Vagina (tissue), 2 donors: ENCODE measurements at places on chromosomes 13 and 19.

- DNase-seq, result no peak
Measured at GRCh38 chr13:35718084-35718483, 241.6 kb upstream of the MAB21L1 start.

GRCh38 chr19:53545271-53546065 lies 7.5 kb downstream of the ZNF331 start:
- DNase-seq, result no peak

DNA sequence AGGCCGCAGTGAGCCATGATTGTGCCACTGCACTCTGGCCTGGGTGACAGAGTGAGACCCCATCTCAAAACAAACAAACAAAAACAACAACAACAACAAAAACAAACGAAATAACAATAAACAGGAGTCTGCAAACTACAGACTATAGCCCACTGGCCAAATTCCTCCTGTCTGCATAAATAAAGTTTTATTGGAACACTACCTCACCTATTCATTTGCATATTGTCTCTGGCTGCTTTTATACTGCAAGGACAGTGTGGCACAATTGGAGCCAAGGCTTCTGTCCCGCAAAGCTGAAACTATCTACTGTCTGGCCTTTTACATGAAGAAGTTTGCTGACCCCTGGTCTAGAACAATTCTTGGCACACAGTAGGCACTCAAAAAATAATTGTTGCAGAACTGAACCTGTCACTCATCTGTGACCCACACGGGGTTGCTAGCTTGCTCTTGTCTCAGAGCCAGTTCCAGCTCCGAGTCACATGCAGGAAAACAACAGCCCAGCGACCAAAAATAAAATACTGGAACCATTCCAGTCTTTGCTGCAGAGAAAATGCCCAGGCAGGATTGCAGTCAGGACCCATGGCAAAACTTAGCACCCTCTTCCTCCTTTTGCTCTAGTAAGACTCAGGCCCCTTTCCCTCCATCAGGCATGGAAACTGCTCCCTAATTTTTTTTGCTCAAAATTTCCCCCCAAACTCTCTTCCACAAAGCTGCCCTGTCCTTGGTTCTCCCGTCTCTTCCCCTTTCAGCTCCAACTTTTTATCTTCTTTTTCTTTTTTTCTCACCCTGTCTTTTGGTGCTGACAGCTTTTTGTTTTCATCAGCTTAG lies 4.8 kb upstream of the MYH14 start:
- DNase-seq, result no peak

DNA sequence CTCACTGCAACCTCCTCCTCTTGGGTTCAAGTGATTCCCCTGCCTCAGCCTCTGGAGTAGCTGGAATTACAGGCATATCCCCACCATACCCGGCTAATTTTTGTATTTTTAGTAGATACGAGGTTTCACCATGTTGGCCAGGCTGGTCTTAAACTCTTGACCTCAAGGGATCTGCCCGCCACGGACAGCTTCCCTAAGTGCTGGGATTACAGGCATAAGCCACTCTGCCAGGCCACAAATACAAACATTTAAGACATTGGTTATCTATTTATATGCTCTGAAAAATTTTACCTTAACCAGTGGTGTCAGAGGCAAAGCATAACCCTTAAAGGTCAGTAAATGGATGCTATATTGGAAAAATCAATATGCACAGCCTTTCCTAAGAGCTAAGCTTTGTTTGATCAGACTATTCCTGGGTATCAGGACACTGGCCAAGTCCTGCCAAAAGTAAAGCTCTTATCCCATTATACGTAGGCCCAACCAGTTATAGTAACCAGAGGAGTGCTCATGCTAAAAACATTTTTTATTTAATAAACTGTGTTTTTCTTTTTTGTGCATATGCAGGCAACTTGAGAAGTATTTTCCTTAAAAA lies 56.4 kb upstream of the STARD13 start:
- DNase-seq, result no peak

GRCh38 chr19:11482384-11483050 lies 1.7 kb upstream of the ELAVL3 start:
- no peak for DNase-seq

DNA sequence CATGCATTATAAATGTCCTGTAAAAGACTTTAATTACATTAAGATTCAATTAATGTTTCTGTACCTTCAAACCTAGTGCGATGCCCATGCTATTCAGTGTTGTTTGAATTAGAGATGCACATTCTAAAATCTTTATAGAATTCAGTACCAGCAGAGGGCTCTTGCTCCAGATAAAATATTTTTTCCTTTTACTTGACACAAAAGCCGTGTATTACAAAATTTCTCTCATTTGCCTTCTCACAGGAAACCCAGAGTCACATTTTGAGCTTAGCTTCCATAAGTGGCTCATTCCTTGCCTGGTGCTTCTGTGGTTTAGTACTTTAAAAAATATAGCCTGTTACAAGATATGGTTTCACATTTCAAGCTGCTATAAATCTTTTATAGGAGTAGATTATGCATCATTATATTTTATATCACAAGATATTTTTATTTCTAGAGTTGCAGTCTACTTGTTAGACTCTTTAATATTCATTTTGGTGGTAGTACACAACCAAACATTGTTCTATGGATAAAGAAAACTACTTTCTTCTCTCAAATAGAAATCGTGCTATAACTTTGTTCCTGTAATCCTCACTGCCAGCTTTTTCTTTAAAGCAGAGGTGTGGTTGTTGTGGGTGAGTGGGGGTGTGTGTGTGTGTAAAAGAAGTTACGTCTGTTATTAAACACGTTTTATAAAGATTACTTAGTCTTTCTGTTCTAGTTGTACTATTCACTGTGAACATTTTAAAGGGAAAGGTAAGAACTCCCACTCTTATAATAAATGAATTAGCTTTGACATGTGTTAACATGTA lies 101.4 kb downstream of the RNF17 start:
- DNase-seq, result no peak

GRCh38 chr19:4065430-4066175 lies 1.1 kb downstream of the ZBTB7A start:
- DNase-seq, result peak; percentile 98

- no peak for DNase-seq
Measured at GRCh38 chr13:47039106-47039505, 142.3 kb upstream of the HTR2A start.

DNA sequence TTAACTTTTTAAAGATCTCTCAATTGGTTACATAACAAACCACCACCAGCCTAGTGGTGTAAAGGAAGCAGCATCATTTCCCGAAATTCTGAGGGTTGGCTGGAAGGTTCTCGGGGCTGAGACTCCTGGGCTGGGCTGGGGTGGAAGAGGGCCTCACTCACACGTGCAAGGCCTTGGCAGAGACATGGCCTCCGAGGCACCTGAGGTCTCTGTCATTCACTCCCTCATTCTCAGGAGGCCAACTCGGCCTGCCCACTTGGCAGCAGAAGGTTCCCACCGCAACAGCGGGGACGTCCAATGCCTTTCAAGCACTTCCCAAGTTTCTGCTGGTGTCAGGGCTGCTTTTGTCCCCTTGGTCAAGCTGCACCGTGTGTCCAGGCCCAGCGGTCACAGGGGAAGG lies 18.6 kb upstream of the RASA3 start:
- no peak for DNase-seq

GRCh38 chr13:113763254-113763653 lies 4.2 kb downstream of the TMEM255B start:
- DNase-seq, result no peak

DNA sequence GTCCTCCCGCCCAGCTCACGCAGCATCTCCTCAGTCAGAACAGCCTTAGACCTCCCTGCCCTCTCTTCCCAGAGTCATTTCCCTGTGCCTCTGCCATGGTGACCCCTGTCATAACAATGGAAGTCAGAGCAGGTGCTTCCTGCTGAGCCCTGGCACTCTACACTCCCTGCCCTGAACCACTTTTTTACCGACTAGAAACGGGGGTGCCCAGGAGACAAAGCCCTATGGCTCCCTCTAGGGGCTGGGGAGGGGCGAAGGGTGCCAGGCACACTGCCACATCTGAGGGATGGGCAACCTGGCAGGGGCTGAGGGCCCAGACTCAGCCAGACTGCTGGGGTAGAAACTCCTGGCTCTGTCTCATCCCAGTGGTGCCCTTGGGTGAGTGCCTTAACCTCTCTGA lies 16.4 kb downstream of the ZNF574 start:
- DNase-seq, result no peak

DNA sequence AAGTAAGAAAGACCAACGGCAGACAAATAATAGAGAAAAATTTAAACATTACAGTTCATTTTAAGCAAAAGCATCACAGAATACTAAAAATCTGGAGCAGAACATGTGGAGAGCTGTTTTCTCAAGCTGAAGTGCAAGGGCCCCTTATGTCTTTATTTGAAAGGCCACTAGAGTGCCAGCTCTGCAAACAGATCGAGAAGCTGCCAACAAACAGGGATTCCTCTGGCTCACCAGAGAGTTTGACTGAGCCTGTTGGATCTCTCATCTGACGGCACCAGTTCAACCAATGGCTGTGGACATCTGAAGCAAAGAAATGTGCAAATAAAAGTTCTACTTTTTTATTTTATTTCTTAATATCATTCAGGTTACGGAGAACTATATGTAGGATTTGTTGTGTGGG lies 119.7 kb downstream of the COL4A2 start:
- DNase-seq, result no peak

DNA sequence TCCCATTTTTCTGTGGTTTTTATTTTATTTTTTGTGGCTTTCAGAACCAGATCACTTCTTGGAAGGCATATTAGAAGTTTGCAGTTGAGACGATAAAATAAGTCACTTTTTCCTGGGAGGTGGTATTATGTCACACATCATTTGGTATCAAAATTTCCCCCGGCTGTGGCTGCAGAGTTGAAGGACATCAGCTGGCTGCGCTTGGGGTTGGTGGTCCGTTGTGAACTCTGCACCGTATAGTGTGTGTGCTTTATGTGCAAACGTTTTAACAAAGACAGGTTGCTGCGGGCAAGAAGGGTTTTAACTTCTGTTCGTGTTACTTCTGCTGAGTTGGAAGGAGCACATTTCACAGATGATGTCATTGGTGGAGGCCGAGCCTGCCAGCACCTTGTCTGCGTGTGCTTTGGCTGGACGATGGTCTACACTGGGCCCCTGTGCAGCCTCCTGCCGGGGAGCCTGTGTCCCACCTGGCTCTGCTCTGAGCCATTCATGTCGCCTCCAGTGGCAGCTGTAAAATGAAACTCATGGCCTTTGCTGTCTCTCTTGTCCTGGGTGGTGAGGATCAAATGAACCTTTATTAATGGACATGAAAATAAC lies 9.6 kb downstream of the ATP11A start:
- DNase-seq, result no peak

- no peak for DNase-seq
Measured at GRCh38 chr13:61187471-61187870, 228.2 kb downstream of the PCDH20 start.

DNA sequence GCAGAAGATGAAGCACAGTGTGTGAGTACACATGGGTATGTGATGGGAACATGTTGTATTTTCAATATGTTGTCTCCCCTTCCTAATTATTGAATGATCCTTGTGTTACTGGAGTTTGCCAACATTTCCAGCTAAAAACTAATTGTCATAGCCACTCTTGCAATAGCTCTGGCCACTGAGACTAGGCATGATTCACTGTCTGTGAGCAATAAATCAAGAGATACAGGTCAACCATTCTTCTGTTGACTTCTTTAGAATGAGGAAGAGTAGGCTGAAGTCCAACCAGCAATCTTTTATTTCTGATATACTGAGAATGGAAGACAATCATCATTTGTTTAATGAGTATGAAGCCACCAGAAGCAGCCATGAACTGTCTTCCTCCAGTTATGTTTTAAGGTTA lies 413.9 kb downstream of the SLITRK5 start:
- DNase-seq, result no peak

GRCh38 chr13:107736170-107736569 lies 479.2 kb downstream of the LIG4 start:
- DNase-seq, result no peak

GRCh38 chr13:21060338-21061028 lies 903 bp downstream of the LATS2 start:
- no peak for DNase-seq

DNA sequence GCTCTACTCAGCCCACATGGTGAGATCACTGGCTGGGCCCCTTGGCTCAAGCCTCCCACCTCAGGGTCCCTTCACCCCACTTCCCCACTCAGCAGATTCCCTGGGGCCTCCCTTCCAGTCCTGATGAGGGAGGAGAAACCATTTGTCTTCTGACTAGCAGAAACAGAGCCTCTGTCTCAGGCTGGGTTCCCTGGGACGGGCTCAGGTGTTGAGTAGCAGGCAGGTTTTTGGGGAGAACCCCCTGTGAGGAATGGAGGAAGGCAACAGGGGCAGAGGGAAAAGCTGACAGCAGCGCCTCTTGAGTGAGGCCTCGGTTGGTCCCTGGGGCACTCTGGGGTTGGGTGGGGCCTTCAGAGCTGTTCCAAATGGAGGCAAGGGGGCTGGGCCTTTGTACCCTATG lies 452.2 kb downstream of the TSHZ3 start:
- no peak for DNase-seq

DNA sequence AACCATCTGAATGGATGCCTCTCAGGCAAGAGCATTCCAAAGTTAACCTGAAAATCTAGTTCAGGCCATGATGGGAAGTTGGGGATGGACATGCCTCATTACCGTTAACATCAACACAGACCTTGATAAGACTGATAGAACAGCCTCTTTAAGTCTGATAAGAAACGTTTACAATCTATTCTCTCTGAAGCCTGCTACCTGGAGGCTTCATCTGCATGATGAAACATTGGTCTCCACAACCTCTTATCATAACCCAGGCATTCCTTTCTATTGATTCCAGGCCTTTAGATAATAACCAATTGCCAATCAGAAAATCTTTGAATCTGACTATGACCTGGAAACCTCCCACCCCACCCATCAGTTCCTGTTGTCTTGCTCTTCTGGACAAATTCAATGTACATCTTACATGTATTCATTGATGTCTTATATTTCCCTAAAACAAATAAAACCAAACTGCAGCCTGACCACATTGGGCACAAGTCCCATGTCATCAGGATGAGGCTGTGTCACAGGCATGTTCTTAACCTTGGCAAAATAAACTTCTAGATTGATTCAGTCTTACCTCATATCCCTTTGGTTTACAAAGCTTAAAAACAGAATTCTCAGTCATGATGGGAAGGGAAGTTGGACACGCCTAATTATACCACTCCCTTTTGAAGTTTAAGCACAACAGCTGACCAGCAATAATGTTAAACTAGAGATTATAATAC lies 843.8 kb upstream of the SPRY2 start:
- DNase-seq, result no peak

DNA sequence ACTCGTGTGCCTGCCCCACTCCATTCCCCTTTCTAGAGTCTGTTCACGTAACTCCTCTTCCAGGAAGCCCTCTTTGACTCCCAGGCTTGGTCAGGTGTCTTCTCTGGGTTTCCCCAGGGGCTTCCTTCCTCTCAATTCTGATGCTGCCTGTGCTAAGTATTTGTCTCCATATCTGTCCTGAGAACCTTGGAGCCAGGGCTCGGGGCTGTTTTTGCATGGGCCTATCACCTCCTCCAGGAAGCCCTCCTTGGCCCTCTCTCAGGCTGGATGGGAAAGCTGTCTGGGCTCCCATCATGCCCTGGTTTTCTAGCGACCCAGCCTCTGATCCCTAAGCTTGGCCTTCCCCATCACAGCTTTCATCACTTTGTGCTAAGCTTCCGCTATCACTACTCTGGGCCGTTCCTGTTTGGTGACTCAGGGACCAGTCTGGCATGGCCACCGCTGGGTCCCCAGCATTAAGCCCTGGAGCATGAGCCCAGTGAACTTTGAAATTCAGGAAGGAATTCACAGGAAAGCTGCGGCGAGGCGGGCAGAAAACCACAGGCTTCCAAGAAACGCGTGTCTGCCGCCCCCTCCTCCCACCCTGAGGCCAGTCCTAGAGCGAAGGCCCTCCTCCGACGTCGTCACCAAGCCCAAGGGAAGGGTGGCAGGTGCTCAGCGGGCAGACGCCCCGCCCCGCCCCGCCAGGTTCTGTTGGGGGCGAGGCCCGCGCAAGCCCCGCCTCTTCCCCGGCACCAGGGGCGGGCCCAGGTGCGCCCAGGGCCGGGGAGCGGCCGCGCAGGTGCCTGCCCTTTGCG lies 486 bp upstream of the SPINT2 start:
- DNase-seq, result no peak
